ENCODE measurements at places on chromosomes 5 and 9.

GRCh38 chr9:127897193-127897692, 2.2 kb downstream of the ST6GALNAC6 start:
- peak; percentile 34 for DNase-seq

DNA sequence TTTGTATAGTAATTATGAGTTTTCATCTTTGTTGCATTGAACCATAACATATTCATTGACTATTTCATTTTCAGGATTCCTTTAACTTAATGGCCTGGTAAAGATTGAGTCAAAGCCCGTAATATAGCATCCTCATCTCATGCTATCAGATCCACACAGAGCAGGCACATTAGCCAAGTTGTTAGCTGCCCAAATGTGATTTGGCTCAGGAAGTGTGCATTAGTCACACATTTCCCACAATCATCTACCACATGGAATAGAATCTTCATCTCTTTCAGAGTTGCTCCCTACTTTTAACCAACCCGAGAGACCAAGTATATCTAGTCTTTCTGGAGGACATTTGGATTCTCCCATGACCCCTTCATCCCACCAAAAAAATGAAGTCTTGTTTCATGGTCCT, 481.0 kb upstream of the PTGER4 start:
- DNase-seq: no peak

GRCh38 chr9:20658677-20659473, 25.2 kb upstream of the FOCAD start:
- DNase-seq: no peak

- no peak for DNase-seq
These were observed 77.6 kb downstream of the SIL1 start for GRCh38 chr5:139120521-139120920.

DNA sequence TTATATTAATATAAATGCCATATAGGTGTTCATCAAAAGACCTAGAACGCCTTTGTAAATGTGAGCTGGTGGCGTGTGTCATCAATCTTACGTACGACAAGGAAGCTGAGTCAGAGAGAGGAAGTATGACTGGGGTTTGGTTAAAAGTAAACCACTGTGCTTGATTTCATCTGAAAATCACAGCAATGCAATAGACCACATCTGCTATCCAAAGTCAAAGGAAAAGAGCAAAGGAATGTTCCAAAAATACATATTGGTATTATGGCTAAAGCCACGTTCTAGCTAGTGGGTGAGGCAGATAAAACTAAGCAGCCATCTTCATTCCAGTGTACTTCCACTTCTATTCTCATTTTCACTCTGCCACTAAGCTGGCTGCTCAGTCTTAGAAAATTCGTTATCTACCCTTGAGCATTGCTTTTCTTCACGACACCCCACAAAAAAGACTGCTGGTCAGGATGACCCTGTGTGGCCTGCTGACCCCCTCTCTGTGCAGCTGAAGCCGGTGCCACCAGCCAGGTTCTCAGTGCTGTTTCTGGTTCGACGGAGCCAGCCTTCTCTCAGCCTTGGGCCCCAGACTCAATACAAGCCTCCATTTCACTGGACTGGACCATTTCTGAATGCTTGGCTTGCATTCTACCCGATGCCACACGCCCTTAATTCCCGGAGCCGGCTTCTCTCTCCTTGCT, 23.8 kb downstream of the SHC3 start:
- no peak for DNase-seq

GRCh38 chr9:38096238-38096805, 27.3 kb upstream of the SHB start:
- no peak for DNase-seq

GRCh38 chr9:116142706-116143492, 10.7 kb upstream of the PAPPA start:
- no peak for DNase-seq

- DNase-seq: no peak
These were observed 22.7 kb downstream of the OR2S2 start for GRCh38 chr9:35935261-35935660.

DNA sequence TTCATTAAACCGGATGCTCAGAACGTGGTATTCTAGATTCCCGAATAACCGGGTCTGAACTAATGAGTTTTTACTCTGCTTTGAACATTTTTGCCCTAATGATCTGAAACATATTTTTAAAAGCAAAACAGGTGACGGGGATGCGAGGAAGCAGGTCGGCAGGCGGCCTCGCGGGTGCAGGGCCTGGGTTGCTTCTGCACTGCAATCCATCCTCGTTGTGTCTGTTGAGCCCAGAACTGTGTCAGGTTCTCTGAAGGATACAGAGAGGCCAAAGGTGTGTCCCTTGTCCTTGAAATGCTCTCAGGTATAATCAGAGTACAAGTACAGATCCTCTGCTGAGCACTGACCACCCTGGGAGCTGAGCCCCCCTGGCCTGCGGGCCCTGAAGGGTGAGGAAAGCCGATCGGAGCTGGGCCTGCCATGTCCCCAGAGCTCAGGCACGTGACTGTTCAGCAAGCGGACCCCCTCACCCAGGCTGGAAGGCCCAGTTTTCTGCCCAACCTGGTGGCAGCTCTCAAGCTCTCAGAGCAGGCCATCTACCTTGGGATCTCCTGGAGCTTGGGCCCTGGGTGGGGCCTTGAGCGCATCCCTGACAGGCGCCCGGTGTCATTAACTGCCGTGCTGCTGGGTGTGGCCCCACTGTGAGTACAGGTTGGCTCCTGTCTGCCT, 151.8 kb downstream of the OLFM1 start:
- DNase-seq: no peak

DNA sequence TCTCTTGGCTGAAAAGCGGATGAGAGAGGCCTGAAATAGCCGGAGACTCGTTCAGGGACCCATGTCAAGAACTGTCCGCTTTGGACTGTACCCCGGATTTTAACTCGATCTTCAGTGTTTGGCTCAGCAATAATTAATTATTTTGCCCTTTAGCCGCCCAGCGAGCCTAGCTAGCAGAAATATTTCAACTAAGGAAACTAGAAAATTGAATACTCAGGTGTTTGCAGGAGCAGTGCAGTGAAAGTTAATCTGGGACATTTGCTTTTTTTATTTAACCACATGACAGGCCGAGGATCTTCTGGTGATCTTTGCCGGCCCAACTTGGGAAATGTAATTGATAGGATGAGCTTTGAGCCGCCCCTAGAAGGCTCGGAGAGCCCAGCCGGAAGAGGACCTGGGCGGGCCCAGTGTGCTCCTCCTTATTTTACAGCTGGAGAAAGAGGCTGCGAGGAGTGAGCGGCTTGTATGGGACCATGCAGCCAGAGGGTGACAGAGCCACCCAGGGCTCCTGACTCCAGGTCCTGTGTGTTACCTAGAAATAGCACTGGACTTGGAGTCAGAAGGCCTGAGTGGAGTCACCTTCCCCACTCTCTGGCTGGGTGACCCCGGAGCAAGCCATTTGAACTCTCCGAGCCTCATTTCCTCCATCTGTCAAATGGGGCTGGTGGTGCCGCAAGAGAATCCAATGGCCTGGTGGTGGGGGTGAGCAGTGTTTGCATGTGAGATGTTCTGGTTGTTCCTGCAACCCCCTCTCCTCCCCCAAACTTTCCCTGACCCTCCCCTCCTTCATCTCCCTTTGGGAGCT, 2.4 kb downstream of the PPARGC1B start:
- DNase-seq: no peak
